Heart left ventricle (tissue), 16 donors: ENCODE measurements at places on chromosomes 3 and 15. TPM values are rescaled to one million over a fixed set of nuclear protein-coding genes. Genes with fewer than 3 reads are reported as not detected.

The CCDC12 gene
- total RNA-seq, result 34.4 TPM

The GHSR gene
- total RNA-seq, result not detected

The PATL2 gene
- 4.1 TPM for total RNA-seq

The TGM5 gene
- total RNA-seq, result not detected

The ARPP21 gene
- total RNA-seq, result not detected

The GOLGA8T gene
- not detected for total RNA-seq

The CCRL2 gene
- 0.70 TPM for total RNA-seq

The GOLGA6L7 gene
- total RNA-seq, result not detected

The TEX55 gene
- not detected for total RNA-seq

The CSPG4 gene
- total RNA-seq, result 13.9 TPM

The MASP1 gene
- 211 TPM for total RNA-seq

GRCh38 chr15:69060041-69060481 is 45.6 kb downstream of the NOX5 start:
- DNase-seq, result peak; percentile 85

GRCh38 chr3:30114918-30115317 is 491.5 kb upstream of the TGFBR2 start:
- DNase-seq, result no peak

DNA sequence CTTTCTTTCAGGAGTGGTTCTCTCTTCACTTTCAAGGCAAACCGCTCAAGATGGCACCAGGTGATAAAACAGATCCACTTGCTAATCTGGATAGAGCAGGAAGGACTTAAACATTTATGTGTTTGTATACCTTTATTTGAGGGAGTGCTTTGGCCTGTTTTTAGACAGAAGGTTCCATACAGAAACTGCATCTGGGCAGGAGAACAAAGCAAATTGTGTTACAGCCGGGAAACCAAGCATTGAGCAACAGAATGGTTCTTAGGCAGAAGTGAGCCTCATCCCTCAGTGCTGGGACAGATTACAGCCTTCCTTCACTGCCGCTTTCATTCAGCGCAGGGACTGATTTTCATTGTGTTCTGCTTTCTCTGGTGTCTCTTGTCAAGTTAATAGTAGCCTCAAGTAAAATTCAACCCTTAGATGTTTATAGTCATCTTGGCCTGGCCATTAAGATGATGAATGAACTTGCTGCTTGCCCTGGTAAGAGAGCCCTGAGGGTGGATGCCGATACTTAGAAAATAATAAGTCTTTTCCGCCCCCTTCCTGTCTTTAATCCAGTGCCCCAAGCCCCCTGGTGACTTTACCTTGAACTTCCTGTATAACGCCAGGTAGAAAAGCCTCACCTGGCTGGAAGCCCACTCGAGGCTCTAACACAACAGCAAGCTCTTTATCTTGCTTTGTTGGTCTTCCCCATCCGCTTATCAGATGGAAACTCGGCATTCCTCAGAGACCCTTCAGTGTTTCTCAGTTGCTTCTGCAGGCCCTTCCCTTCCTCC is 168.0 kb upstream of the CTDSPL start:
- DNase-seq, result no peak

GRCh38 chr3:189902230-189903186 is 218.2 kb downstream of the P3H2 start:
- no peak for DNase-seq

DNA sequence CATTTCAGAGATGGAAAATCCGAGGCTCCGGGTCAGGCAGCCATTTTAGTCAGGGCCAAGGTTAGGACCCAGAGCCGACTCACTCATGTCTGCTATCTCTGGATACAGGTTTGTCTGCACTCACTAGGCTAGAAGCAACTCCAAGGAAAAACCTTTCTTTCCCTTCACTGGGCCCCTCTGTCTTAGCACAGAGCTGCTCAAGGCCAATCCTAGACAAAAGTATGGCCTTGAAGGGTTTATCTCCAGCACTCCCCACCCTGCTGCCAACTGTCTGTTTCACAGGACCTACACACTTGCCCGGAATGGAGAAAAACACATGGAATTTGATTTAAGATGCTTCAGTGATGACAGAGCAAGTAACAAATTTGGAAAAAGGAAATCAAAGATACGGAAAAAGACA is 25.6 kb downstream of the ACAN start:
- no peak for DNase-seq

DNA sequence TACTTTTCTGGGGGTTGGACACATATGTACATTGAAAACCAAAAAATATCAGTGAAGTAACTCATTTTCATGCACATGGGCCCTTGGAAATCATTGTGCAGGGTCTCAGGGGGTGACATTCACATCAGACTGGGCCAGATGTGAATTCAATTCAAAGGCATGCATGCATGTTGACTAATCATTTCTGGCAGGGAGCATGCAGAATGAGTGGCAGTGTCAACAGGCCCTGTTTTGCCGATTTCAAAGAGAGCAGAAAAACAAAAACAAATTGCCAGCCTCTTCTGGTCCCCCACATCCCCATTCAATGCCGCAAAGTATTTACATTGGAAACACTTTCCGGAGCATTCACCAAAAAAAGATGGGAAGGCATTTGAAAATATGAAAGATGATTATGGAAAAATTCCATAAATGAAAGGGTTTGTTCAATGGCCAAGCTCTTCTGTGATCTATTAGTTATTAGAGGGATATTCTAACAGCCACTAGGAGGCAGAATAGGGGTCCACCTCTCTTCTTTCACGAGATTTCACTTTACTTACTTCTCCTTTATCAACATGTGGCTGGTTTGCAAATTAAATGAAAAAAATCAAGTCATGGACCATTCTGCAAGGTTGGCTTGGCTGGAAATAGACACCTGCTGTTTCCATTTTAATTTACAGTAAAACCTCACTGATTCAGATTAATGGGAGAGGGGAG is 119.9 kb upstream of the FEZF2 start:
- no peak for DNase-seq

GRCh38 chr3:124559846-124560574 is 170.2 kb upstream of the UMPS start:
- DNase-seq, result no peak

DNA sequence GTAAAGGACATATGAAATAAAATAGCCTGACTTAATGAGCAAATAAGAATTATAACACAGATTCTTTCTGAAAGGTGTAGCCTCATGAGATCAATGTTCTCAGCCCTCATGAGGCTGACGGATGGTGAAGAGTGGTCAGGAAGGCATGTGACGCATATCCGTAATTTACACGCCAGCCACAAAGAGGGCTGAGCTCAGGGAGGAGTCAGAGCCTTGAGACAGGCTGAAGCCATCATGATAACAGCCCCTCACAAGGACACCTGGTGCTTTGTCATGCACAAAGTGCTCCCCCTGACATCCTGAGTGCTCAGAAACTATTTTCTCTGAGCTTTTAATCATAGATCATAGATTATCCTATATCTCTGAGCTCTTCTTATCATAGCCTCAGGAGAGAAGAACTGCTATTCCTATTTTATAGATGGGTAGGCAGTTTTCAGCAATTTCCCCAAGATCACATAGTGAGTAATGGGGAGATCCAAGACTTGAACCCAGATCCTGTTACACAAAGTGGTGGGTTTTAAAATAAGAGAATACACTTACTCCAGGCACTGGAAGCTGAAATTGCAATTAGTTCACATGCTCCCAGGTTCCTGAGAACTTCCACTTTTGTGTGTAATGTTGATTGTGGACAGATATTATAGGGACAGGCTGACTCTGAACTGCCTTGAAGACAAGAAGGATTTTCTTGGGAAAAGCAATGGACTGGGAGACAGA is 267.1 kb downstream of the RPLP1 start:
- no peak for DNase-seq

GRCh38 chr3:29642393-29643033 is 361.6 kb downstream of the RBMS3 start:
- peak; percentile 63 for DNase-seq

- DNase-seq, result no peak
Observed at GRCh38 chr15:101348643-101349042, 53.6 kb upstream of the SNRPA1 start.

DNA sequence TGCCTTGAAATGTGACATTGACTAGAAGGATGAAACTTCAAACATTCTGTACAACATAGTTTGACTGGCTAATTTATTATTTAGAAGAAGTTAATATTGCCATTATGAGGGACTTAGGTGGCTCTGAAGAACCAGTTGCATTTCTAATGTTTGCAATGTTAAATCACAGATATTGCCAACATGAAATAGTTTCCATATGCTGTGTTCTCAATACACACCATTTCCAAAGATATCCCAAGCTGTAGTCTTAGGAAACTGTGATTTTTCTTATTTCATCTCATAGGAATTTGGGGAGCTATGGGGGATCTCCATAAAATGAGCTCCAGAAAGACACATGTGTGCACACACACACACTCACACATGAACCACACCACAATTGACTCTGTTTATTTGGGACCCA is 36.3 kb downstream of the ALG1L2 start:
- no peak for DNase-seq

GRCh38 chr3:164927728-164928127 is 150.6 kb downstream of the SI start:
- no peak for DNase-seq

DNA sequence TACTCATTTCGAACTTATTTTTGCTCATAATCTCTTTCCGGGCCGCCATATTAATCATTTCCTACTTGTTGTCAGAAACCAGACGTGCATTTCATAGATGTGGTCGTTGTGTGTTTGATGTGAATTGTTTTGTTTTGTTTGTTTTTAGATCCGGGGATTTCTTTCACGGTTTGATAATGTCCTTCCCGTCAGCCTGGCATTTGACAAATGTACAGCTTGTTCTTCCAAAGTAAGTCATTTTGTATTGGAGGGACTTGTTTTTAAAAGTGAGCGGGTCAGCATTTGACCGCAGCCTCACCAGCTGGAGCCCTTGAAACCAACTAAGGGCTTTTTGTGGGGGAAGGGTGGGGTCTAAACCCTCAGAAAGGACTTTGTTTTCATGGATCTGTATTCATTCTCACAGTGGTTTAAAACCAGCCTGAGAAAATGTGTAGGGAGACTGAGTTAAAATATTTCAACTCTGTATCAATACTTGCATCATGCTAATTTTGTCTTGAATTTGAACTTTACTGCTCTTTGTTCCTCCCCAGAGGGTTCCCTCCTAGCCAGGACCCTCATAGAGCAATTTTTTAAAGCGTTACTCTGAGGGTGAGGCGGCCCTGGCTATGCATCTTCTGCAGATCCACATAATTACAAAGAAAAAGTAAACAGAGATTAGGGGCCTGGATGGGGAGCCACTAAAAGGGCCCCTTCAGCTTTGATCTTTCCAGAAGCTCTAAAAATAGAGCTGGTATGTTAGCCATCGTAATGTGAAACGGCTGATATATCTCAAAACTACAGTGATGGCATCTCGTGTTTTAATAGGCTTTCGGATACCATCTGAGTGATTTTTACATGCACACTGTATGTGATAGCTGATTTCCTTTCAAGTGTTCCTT is 107.9 kb downstream of the ATG7 start:
- DNase-seq, result no peak

DNA sequence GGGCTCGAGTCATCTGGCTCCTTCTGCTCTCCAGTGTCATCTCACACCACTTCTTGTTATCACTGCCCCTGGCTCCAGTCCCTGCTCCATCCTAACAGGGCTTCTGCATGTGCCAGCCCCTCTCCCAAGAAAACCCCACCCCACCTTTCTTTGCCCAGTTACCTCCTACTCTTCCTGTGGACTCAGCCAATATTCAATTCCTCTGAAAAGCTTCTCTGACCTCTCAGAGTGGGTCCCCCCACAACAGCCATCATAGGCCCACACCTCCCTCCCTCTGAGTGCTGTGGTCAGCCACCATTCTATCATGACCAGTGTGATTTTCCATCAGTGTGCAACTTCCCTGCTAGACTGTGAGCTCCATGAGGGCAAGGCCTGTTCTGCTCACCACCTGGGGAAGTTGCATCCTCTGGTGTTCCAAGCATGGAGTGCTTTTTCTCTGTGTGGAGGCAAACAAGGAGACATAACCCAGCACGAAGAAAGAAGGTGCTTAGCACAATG is 71.6 kb downstream of the ADCY5 start:
- DNase-seq, result no peak

DNA sequence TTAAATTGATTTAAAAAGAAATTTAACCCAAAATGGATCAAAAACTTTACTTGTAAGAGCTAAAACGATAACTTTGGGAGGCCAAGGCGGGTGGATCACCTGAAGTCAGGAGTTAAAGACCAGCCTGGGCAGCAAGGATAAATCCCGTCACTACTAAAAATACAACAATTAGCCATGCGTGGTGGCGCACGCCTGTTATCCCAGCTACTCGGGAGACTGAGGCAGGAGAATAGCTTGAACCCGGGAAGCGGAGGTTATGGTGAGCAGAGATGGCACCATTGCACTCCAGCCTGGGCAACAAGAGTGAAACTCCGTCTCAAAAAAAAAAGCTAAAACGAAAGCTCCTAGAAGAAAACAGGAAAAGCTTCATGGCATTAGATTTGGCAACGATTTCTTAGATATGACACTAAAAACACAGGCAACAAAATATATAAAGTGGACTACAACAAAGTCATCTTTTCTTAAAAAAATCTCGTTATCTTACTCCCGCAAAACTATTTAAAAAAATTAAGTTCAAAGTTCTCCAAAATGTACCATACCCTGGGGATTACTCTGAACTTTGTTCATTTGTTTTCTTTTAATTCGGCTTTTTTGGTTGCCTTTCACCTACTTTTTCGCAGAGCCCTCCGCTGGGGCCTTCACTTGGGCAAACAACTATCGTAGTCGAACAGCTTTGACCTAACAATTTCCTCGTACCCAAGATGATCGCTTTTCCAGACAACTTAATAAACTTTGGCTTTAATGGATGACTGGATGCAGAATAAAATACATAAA is 2.9 kb downstream of the HDDC3 start:
- DNase-seq, result no peak

- no peak for DNase-seq
Observed at GRCh38 chr3:62211675-62212429, 161.5 kb downstream of the FEZF2 start.
